ENCODE measurements at places on chromosomes 16 and 17.

DNA sequence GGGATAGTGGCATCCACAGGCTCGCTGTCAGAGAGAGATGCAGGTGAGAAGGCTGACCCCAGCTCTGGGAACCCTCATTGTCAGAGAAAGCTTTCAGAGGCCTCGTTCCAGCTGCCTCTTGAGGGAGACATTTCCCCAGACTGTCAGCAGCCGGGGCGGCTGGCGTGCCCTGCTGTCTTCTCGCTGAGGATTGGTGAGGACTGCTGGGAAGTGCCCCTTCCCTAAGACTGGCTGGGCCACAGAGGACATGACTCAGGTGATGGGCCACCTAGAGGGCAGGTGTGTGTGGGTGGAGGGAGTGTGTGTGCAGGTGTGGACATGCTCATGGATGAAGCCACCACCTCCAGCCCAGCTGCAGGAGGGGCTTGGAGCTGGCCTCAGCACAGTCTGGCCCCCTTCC lies 25.3 kb downstream of the SPACA3 start:
- no peak for DNase-seq

DNA sequence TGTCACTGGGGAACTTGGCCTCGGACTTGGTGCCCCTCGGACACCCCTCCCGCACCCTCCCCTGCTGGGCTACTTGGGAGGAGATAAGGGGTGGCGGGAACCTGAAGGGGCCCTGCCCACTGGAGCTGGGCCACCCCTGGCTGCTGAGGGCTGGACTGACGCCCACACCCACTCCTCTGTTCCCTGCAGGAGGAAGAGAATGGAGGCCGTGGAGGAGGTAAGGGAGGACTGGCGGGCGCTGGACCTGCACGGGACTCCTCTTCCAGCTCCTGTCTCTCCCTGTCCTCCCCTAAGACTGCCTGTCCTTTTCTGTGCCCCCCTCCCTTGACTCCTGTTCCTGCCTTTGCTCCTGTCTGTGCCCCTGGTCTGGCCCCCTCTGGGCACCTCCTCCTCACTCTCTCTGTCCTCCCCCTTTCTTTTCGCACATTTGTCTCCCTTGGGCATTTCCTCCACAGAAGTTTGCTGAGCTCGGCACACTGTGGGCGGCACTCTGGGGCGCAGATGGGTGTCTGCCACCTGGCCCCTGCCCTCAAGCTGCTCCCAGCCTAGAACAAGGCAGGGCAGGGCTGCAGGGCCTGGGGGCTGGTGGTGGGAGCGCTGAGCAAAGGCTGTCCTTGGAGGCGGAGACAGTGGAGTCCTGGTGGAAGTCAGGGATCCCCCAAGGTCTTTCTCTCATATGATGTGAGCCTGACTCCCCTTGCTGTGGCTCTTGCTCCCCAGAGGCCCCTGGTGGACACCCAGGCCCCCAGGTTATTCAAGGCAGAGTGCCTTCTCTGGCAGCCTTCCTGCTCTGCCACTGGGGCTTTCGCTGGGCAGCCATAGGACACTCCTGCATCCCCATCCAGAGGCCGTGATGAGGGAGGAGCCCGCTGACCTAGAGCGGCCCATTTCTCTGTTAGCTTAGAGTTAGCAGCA lies 32.7 kb downstream of the ARHGAP23 start:
- no peak for DNase-seq

- no peak for DNase-seq
Measured at GRCh38 chr17:45914047-45914717, 19.8 kb downstream of the MAPT start.

DNA sequence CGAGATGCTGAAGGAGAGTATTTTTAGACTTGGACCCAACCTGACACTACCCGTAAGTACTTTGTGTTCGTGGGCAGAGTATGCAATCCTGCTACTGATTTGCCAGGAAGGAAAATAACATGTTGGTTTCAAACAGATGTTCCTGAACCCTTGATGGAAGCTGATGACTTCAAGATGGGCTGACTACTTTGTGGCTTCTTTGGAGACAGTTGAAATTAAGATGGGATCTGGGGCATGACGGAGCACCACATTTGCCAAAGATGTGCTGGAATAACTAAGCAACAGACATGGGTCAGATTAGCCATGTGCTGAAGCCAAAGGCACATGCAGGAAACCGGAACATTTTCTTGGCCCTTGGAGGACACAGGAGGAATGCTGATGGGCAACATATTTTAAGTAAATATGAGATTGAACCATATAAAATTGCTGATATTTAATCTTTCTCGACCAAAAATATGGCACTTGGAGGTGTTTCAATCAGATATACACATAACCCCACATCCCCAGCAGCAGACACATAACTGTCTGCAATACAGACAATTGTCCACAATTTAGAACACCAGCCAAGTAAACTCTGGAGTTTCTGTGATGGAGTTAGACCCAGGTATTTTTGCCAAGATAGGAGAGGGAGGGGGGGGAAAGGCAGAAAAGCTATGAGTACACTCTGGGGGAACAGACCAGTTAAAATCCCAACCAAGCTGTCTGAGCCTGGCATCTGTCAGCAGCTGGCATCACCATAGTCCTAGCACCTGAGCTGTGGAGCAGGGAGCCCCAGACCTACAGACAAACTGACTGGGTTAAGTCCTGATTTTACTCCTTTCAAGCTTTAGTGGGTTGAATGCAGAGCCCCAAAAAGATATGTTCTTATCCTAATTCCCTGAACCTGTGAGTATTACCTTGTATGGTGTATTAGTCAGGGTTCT lies 329.4 kb upstream of the CDH5 start:
- DNase-seq, result no peak

DNA sequence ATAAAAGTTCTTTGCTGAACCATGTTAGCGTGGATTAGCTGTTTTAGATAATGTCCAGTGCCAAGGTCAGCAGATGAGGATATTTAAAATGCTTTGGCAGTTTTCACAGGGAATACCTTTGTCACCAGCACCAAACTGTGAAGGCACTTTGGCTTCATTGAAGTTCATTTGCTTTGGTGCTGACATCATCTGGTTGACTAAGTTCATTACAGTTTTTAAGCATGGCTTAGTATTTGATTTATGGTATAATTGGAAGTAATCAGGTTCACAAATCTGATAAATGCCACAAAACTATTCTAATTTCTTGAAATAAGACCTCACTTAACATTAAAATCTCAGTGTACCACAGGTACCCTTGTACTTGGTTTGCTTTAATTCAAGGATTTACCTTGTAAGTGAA lies 4.3 kb downstream of the GID4 start:
- DNase-seq, result no peak

- no peak for DNase-seq
Measured at GRCh38 chr17:51587516-51587915, 327.2 kb downstream of the UTP18 start.

- DNase-seq, result no peak
Measured at GRCh38 chr17:38361694-38362465, 10.2 kb downstream of the SOCS7 start.

DNA sequence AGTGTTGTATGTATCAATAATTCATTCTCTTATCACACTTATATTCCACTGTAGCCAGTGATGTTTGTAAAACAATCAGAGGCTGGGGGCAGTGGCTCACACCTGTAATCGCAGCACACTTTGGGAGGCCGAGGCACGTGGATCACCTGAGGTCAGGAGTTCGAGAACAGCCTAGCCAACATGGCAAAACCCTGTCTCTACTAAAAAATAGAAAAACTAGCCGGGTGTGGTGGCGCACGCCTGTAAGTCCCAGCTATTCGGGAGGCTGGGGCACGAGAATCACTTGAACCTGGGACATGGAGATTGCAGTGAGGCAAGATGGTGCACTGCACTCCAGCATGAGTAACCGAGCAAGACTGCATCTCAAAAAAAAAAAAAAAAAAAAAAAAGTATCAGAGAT lies 217.0 kb downstream of the CPPED1 start:
- no peak for DNase-seq

DNA sequence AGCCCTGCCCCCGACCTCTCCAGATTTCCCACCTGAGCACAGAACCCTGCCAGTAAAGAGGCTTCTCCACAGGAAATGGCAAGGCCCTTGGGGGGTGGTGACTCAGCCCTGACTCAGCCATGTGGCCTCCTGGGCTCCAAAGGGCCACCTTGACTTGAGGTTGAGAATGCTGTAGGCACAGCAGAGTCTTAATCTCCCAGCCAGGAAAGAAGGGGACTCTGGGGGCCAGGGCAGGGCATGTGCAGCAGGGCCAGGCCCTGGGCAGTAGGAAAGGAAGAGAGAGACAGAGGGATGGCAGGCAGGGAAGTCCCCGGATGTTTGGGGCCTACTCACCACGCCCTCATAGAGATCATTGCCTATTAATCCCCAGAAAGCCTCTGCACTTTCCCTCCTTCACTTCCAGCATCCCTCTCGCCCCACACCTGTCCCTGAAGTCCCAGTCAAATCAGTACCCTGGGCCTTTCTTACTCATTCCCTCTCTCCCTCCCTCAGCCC lies 4.8 kb upstream of the ITGA3 start:
- DNase-seq, result no peak

GRCh38 chr17:14781123-14781522 lies 480.2 kb downstream of the HS3ST3B1 start:
- no peak for DNase-seq

- no peak for DNase-seq
Measured at GRCh38 chr17:67353161-67353560, 13.2 kb downstream of the PSMD12 start.
